ENCODE measurements at places on chromosomes 4 and X.

DNA sequence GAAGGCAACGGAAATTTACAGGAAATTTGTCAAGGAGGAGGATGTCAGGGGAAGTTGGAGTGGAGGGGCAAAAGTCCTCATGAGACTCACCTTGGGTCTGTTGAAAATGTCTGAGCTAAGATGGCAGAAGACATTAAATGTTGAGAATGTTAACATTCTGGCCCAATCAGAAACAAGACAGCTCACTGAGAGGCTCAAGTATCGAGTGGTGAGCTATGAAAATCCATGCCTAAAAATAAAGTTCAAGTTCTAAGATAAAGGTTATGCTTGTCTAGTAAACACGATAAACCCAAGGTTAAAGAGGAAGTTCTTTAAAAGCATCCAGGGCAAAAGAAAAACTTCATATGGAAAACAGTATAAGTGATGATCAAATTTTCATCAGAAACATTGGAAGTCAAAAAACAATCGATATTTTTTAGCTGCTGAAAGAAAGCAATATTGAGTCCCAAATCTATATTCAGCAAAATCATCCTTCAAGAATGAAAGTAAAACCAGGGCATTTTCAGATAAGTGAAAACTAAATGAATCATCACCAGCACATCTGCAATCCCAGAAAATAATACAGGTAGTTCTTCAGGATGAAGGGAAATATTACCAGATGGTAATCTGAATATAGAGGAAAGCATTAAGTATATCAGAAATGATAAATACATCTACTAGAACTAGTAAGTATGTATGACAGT is 462.4 kb downstream of the TLL1 start:
- DNase-seq, result no peak

DNA sequence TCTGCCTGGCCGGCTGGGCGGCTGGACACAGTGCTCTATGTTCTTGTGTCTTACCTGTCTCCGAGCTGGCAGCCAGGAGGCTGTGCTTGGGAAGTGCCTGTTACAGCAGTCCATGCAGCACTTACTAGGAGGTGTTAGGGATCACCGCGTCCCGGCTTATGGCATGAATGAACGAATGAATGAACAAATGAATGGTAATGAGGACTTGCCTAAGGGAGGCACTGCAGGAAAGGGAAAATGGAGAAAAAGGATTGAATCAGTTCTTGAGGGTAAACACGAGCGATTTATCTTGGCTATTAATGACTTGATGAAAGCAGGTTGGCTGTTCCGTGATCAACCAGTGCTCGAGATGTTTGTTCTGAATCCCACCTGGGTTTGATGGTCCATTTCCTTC is 31.1 kb downstream of the TBC1D14 start:
- no peak for DNase-seq

DNA sequence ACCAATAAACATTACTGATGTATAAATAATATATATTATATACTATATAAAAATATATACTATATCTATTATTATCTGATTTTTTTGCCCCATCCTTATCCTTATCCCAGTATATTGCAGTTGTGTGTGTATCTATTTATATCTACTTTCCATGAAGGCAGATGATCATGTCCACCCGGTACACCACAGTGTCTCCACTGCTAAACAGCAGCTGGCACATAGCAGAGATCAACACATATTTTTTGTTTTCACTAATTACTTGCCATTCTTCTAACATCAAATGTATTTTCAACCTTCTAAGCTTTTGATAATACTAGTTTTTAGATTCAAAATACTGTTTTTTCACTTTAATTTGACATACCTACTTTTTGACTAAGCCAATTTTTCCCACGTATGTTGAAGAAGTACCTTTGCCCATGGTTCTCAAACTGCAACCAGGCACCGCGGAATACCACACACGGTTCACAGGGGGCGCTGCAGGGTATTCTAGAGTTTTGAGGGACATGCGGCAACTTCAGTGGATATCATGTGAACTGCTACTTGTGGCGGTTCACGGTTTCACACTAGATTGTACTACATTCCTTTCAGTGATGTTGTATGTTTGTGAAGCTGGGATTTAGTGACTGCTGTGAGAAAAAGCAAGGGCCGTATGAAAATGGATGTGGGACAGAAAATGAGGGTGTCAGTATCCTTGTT is 182.5 kb upstream of the NPY2R start:
- DNase-seq, result no peak

GRCh38 chr4:157217708-157218107 is 2.8 kb upstream of the GRIA2 start:
- DNase-seq, result no peak

All from activated gamma-delta T cell treated with anti-CD3 and anti-CD28 coated beads, Interleukin-2, amount 50 U/mL, for 16 hours (primary cell).